ENCODE measurements at places on chromosomes 3 and 15. TPM values are rescaled to one million over a fixed set of nuclear protein-coding genes. Genes with fewer than 3 reads are reported as not detected.

The TMEM266 gene
- total RNA-seq: not detected

DNA sequence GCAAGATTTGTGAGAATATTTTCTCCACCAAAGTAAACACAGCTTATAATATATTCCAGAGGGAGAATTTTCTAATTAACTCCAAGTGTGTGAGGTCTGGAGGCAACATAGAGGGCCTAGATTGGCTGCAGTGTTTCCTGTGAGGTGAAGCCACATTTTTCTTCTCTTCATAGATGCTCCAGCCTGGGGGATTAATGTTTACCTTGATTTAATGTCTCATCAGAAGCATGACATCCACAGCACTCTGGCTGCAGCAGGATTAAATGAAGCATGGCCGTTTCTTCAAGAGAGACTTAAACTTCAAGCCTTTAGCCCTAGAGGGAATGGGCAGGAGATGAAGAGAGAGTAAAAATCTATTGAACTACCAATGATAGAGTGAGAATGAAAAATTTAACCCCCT is 137.9 kb upstream of the ZBTB20 start:
- DNase-seq: no peak

The SAXO2 gene
- 14.9 TPM for total RNA-seq

The EHD4 gene
- 39.8 TPM for total RNA-seq

The NMB gene
- 2.2 TPM for total RNA-seq

DNA sequence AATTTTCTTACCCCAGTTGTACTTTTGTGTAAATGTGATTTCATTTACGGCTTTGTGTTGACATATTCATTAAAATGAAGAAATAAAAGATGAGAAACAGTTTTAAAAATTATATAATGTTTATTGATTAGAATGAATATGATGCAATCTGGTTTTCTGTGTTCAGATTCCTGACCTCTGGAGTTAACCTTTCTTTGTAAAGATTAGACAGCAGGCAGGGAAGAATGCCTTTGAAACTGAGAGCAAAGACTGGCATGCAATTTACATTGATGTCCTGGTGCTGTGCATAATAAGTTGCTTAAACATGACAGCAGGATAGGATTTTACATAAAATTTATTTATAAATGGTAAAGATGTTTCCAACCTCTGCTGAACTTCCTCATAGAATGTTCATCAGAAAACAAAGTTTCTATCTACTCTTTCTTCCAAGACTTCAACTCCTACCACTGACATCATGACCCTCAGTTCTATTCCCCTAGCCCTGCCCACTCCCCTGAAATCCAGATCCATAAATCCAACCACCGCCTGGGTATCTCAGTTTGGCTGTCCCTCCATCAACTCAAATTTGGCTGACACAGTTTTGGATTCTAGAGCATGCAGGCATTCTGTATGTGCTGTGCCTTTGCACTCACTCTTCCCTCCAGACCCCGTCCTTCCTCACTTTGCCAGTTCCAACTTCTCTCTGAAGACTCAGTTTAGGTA is 1.7 kb downstream of the HGD start:
- DNase-seq: no peak

The CTXN2 gene
- not detected for total RNA-seq

GRCh38 chr15:76011627-76012551 is at the start of gene NRG4:
Gene NRG4, minus strand, starts transcription at chr15:76012424. Its CDS starts 1,194 bp downstream, at chr15:76011230.
- no peak for DNase-seq

GRCh38 chr3:197718891-197719290 is 17.8 kb downstream of the RUBCN start:
- no peak for DNase-seq

- DNase-seq: no peak
These were observed 50.1 kb downstream of the RAB11A start for GRCh38 chr15:65919353-65919752.

DNA sequence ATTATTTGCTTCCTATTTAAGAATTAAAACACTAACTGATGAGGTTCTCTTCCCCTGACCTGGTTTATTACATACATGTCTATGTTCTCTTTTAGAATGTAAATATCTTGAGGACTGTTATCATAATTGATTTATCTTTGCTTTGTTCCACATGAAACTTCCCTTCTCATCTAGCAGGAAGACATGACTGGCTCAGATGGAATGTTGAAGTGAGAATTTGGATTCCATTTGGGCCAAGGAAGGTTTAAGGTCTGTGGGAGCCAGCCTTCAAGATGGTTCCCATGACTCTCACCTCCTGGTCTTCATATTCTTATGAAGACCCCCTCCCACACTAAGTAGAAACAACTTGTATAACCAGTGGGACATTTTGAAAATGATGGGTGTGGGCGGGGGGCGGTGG is 222.2 kb upstream of the GADL1 start:
- no peak for DNase-seq

The SLC7A14 gene
- total RNA-seq: not detected

The C2CD4A gene
- 0.19 TPM for total RNA-seq

The CDHR4 gene
- total RNA-seq: not detected

The FBXL22 gene
- 0.66 TPM for total RNA-seq

DNA sequence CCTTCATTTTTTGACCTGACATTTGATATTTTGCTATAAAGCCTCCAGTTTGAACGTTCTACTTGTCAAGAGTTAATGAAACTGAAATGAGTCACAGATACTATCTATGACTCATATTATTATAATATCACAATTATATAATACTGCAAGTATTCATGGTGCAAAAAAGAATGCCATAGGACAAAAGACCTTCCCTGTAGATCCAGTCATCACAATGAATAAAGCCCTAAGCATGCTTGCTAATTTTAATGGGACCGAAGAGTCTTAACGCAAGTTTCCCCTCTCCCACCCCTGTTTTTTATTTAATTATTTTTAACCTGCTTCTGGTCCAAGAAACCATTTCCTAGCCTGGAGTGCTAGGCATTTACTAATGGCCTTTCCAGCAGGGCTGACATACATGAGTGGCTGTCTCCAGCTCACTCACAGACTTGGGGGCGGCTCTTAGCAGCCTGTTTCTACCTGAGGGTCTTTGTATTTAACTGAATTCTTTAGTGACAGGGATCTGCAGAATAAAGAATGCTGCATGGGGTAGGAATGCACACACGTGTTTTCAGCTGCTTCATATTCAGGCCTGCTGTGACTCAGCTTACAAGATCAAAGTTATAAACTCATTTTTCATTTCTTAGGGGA is 61.2 kb downstream of the THBS1 start:
- no peak for DNase-seq

DNA sequence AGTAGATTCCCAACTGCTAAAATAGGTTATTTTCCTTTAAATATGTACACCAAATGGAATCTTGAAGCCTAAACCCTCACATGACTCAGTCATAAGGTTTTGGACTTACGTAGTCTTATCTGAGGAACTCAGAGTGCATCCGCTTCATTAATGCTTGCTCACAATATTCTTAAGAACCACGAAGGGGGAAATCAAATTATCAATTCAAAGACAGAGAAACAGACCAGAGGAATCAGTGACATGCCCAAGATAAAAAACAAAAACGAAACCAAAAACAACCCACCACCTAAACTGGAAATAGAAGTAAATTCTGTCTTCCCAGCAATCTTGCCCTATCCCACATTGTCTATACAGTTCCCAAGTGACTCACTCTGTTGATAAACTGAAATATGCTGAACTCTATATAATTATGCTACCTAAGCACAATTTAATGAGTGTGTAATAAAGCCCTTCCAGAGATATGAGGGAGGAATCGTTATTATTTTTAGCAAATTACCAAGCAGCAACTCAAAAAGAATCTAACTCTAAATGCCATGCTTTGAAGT is 135.4 kb upstream of the CBLB start:
- no peak for DNase-seq

DNA sequence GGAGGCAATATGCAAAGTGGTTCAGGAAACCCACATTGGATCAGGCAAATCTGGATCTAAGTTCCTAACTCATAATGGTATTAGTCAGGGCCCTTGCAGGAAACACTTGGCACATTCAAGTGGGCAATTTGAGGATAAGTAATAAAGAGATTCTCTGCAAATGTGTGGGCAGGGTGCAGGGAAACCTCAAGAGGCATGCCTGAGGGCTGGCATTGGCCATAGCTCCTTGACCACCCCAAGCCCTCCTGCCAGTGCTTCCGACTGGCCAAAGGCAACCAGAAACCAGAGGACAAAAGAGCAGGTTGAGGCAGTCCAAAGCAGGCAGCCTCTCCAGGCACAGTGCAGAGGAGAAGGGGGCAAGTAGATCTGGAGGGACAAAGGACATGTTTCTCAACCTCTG is 130.8 kb upstream of the SNTN start:
- no peak for DNase-seq

The CIB2 gene
- 1.7 TPM for total RNA-seq

- DNase-seq: no peak
These were observed 1.8 kb upstream of the LSG1 start for GRCh38 chr3:194673761-194674160.

The ATP2B2 gene
- total RNA-seq: not detected

The ATP13A5 gene
- total RNA-seq: not detected

The P2RY12 gene
- total RNA-seq: not detected

The PCLAF gene
- 0.80 TPM for total RNA-seq

DNA sequence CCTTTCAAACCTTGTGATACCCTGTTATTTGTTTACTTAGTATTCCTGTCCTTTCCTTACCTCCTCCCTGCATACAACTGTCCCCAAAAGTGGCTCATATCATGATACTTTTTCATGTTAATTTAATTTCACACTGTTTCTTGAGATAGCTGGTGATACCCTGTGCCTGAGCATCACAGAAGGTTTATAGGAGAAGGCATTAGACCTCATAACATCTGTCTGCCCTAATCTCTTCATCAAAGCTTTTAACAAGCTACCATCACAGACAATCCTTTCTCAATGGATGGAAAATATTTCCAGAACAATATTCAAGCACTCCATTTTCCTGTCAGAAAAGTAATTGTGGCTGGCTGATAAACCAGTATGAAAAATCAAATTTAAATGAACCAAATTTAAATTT is 81.6 kb downstream of the SSR3 start:
- DNase-seq: no peak

The VIPR1 gene
- total RNA-seq: 67.6 TPM

DNA sequence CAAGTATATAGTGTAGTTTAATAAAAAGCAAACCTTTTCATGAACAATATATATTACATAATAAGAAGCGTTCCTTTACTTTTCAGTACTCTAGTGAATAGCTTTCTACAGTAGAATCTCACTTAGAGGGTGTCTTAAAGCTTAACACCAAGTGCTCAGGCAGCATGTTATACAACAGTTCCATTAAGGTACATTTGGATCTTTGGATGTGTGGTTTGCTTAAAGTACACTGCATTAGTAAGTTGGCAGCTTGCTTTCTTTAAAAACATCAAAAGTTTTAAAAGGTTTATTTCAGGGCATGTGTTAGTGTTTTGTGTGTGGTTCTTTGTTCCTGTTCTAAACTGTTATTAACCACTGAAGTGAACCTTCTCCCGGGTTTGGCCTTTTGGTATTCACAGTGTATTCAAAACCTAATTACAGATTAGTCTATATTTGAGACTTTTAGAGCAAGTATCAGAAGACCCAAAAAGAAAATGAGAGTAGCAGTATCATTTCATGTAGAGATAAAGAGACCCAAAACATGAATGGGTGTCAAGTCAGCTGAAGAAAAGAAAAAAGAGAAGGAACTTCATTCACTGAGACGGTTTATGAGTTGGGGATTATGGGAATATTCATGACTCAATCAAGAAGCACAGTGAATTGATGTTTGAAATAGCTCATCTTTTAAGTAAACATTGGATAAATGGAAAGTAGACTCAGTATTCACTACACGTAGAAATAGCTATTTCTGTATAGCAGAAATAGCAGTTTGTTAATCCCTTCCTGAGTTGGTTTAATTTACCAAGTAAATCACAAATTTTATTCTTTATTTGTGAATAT is 93.9 kb downstream of the OPA1 start:
- no peak for DNase-seq

DNA sequence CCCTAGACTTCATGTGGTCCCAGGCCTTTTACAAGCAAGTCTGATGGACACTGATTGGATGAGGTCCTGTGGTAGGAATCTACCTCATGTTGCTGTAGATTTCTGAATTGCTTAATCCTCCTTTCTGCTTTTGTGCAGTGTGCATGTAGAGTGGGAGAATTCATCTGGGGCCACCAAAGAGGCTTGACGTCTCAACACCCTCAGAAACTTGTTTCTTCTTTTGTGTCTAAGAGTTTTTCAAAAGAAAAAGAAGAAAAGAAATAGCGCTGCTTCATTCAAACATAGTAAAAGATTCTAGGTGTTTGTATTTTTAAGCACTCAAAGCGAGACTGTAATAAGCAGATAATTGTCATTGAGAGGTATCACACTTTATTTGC is 46.2 kb downstream of the NR1D2 start:
- DNase-seq: no peak

DNA sequence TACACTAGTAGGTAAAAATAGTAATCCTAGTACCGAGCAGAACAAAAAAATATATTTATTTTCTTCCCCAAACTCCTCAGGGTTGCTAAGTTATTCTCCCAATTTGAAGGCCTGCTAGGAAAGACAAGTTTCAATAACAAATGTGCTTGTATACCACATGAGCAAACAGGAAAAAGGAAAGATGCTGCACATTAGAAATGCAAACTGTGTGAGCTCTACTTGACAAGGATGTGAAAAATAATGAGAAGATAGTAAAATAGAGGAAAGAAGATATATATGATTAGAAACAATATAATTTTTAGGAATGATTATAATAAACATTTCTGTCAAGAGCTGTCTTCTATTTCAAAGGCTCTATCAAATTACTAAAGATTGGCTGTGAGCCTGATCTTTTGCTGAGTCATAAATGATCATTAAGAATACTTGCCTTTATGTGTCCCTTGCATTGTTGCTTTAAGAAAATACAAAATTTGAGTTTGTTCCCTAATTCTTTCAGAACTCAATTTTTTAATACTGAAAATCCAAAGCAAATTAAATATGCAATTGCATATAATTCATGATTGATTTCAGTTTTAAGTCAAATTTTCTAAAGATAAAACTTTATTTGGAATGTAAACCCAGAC is 174.2 kb downstream of the NEK10 start:
- DNase-seq: no peak

- DNase-seq: no peak
These were observed 362.3 kb downstream of the WDR72 start for GRCh38 chr15:53397041-53397616.

The GRM2 gene
- total RNA-seq: 4.1 TPM

The NAA50 gene
- 48.0 TPM for total RNA-seq

DNA sequence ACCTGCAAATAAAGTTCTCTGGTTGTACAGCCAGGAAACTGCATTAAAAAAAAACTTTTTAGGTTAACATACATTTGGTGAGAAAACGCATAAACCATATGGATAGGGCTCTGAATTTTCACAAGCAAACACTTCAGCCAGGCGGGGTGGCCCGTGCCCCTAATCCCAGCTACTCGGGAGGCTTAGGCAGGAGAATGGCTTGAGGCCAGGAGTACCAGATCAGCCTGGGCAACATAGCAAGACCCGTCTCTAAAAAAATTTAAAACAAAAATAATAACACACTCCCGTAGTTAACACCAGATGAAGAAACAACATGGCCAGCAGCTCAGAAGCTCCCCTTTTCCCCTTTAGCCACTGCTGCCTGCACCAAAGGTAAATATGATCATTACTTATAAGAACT is 3.2 kb upstream of the RPL14 start:
- no peak for DNase-seq

GRCh38 chr3:134392336-134392983 is 18.2 kb upstream of the AMOTL2 start:
- DNase-seq: no peak

GRCh38 chr3:217948-218347 is 21.4 kb downstream of the CHL1 start:
- DNase-seq: no peak
